ENCODE measurements at places on chromosomes 5 and 9. TPM values are rescaled to one million over a fixed set of nuclear protein-coding genes. Genes with fewer than 3 reads are reported as not detected.

DNA sequence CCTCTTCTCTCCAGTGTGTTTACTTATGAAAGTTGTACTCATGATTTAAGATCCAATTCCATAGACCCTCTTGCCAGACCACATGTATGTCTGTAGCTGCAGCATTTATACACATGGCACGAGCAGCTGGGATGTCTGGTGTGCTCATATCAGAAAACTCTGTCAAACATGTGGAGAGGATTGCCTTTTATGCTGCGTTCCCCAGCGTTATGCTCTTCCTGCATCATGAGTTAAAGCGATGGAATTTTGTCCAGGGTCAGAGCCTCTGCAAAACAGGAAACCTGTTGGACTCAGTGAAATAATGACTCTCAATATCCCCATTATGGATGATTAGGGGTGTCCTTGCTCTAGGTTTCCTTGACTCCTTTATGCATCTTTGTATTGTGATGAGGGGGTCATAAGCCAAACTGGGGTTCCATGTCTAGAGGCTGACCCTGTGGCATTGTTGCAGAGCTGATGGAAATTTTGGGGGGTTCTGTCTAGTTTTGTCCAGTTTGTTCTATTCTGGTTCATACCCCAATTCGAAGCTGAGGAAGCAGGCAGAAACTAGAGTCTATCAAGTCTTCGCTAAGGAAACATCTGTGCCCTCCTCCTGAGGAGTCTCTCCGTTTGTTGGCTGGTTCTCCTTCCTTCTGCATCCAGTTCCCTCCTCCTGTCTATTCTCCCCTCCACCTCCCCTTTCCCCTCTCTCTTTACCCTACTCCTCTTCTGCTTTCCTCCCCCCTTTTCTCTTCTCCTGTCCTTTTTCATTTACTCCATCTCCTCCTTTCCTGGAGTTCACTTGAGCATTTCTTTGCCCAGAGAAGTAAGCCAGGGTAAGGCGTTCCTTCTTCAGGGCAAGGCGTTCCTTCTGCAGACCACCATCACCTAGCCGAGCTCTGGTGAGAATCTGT is 252.8 kb downstream of the MAST4 start:
- H3K27me3 ChIP-seq, result no peaks in the 10 kb centered on the region
- no peak for DNase-seq
- no peaks in the 10 kb centered on the region for H3K4me1 ChIP-seq
- H3K27ac ChIP-seq, result no peak overlapping the region
- H3K4me3 ChIP-seq, result no peak overlapping the region

The SPINK7 gene
- total RNA-seq, result not detected

- H3K27ac ChIP-seq, result no peak overlapping the region
- no peak for DNase-seq
- H3K4me1 ChIP-seq, result no peaks in the 10 kb centered on the region
- H3K36me3 ChIP-seq, result no peaks in the 10 kb centered on the region
- no peaks in the 10 kb centered on the region for H3K27me3 ChIP-seq
These were observed 135.5 kb downstream of the MCTP1 start for GRCh38 chr5:95149387-95149786.

DNA sequence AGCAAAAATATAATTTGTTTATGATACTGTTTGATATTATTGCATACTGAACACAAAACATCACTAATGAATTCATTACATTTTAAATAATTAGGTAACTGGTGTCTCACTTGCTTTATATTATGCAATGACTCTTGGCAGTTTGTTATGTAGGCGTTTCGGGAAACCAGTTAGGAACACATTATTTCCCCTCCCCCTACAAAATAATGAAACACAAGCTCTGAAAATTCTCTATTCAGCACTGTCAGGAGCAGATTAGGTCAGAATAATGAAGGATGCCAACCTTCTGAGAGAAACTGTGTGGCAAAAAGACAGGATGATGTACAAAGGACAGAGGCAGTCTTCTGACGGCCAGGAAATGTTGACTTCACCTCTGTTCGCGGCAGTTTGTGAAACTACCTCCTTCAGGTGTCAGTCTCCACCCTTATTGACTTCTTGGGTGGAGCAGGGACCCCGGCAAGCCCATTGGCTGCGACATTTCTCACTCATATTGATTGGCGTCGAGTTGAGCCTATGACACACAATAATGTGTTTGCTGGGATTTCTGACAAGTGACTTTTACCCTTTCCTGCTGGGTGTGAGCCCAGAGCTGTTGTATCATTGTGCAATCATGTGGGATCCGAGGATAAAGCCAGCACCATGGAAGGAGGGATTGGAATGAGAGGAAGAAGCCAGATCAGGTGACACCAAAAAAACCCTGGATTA is 33.9 kb downstream of the SH3PXD2B start:
- DNase-seq, result no peak
- no peak overlapping the region for H3K27ac ChIP-seq
- H3K36me3 ChIP-seq, result no peaks in the 10 kb centered on the region
- H3K4me3 ChIP-seq, result no peak overlapping the region
- no peaks in the 10 kb centered on the region for H3K4me1 ChIP-seq

The SPINK13 gene
- total RNA-seq, result not detected

The HTR4 gene
- total RNA-seq, result not detected

DNA sequence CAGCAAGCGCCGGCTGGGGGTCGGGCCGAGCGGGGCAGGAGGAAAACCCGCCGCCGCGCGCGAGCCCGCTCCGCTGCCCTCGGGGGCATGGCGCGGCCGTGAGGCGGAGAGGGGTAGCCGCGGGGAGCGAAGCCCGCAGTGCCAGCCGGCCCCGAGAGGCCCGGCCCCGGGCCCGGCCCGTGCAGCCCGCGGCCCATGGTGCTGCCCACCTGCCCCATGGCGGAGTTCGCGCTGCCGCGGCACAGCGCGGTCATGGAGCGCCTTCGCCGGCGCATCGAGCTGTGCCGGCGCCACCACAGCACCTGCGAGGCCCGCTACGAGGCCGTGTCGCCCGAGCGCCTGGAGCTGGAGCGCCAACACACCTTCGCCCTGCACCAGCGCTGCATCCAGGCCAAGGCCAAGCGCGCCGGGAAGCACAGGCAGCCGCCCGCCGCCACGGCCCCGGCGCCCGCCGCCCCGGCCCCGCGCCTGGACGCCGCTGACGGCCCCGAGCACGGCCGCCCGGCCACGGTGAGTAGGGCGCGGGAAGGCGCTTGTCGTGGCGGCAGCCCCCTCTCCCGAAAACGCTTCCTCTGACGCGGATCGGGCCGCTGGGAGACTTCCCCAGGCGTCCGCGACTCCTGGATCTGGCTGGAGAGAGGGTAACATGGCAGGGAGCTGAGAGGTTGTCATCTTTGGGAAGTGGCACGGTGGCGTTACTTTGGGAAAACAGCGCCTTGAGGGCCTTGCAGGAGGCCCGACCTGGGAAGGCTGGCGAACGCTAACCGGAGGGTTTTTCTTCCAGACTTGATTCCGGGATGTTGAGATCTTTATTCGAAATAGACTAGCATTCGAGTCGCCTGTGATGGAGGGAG is 523 bp downstream of the MAML1 start:
- peak; percentile 66 for DNase-seq
- H3K4me1 ChIP-seq, result peaks cover 33% of the 10 kb centered on the region
- H3K4me3 ChIP-seq, result peak overlapping the region; percentile 49
- H3K27ac ChIP-seq, result peak overlapping the region; percentile 68
- H3K36me3 ChIP-seq, result peaks cover 27% of the 10 kb centered on the region
- no peaks in the 10 kb centered on the region for H3K27me3 ChIP-seq

The GPR150 gene
- total RNA-seq, result 0.97 TPM

- peak; percentile 22 for DNase-seq
- H3K36me3 ChIP-seq, result no peaks in the 10 kb centered on the region
- no peaks in the 10 kb centered on the region for H3K27me3 ChIP-seq
- H3K4me3 ChIP-seq, result no peak overlapping the region
- peaks cover 13% of the 10 kb centered on the region for H3K4me1 ChIP-seq
- H3K27ac ChIP-seq, result no peak overlapping the region
These were observed 54.4 kb downstream of the ANKH start for GRCh38 chr5:14816999-14817761.
